ENCODE measurements at places on chromosomes 5 and 9. TPM values are rescaled to one million over a fixed set of nuclear protein-coding genes. Genes with fewer than 3 reads are reported as not detected.

GRCh38 chr9:131982671-131983239 is 96.9 kb downstream of the MED27 start:
- DNase-seq, result no peak

DNA sequence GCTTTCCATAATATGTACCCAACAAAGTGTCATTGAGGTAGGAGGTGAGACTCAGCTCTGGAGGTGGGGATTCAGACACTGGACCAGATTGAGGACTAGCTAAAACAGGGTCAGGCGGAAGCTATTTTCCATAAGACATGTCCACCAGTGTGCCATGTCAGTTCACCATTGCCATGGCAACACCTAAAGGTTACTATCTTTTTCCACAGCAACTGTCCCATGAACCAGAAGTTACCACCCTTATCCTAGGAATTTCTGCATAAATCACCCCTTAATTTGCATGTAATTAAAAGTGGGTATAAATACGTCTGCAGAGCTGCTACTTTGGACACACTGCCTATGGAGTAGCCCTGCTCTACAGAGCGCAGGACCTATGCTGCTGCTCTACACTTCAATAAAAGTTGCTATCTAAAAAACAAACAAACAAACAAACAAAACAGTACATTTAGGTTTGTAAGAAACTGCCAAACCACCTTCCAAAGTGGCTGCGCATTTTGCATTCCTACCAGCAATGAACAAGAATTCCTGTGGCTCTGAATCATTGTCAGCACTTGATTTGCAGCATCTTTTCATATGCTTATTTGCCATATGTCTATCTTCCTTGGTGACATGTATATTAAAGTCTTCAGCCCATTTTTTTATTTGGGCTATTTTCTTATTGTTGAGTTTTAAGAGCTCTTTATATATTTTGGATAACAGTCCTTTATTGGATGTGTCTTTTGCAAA is 18.0 kb upstream of the TRIM32 start:
- DNase-seq, result no peak

DNA sequence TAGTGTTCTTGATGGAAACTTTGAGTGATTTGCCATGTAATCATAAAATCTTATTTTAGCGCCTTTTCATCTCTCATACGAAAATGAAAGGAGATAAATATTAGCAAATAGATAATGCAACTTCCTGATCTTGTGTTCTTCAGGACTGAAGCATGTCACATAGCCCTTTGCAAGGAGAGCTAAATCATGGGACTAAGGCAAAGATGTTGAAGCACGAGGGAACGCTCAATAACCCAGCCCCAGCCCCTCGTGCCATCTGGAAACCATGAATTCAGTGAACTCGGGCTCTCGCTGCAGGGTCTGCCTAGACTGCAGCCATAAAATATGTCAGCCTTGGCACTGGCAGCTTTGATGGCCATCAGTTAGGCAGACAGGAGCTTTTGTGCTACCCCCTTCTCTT is 58.2 kb downstream of the F2RL2 start:
- DNase-seq, result no peak

HSPA5 gene
- total RNA-seq, result 342 TPM

All from left cardiac atrium (tissue), 4 donors.